ENCODE measurements at places on chromosomes 2 and 18. TPM values are rescaled to one million over a fixed set of nuclear protein-coding genes. Genes with fewer than 3 reads are reported as not detected.

The ANKRD30BL gene
- not detected for total RNA-seq

DNA sequence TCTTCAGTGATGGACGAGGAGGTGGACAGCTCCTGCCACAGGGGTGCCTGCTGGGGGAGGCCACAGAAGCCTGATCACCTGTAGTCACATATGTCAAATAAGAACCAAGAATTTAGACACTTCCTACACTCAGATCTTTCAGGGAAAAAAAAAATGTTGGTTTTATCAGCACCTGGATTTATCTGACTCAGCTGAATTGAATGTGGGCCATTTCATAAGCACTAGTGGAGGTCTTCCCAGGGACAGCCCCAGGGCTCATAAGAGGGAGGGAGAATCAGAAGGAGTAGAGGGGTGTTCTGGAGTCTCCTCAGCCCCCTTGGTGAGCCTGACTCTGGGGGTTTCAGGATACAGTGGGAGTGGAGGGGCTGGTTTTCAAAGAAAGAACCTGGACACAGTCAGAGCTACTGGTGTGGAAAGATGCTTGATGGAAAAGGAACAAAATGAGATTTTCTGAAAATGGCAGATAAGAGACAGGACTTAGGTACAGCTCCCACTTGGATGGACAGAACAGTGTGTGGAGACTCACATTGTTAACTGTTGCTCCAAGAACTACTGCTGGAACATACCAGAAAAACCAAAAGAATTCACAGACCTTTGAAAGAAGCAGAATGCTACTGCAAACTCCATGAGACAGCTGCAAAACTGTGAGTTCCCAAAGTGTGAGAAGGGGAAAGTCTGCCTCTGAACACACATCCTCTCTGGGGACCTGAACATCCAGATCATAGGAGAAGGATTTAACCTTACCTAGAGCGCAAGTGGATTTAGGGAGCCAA is 45.4 kb downstream of the LCT start:
- DNase-seq: no peak

The NLRC4 gene
- 1.5 TPM for total RNA-seq

- DNase-seq: no peak
These were observed 13.4 kb downstream of the NPAS2 start for GRCh38 chr2:100833331-100833730.

- no peak for DNase-seq
These were observed 62.8 kb upstream of the RBM44 start for GRCh38 chr2:237735798-237736197.

GRCh38 chr2:138058427-138058826 is 94.2 kb downstream of the HNMT start:
- DNase-seq: no peak

The ARHGAP15 gene
- total RNA-seq: 26.9 TPM

GRCh38 chr2:14817848-14818247 is 185.3 kb downstream of the LRATD1 start:
- DNase-seq: no peak

- DNase-seq: no peak
These were observed 167.2 kb upstream of the REV1 start for GRCh38 chr2:99656994-99657393.

GRCh38 chr2:159497847-159498246 is 118.5 kb downstream of the BAZ2B start:
- DNase-seq: no peak

DNA sequence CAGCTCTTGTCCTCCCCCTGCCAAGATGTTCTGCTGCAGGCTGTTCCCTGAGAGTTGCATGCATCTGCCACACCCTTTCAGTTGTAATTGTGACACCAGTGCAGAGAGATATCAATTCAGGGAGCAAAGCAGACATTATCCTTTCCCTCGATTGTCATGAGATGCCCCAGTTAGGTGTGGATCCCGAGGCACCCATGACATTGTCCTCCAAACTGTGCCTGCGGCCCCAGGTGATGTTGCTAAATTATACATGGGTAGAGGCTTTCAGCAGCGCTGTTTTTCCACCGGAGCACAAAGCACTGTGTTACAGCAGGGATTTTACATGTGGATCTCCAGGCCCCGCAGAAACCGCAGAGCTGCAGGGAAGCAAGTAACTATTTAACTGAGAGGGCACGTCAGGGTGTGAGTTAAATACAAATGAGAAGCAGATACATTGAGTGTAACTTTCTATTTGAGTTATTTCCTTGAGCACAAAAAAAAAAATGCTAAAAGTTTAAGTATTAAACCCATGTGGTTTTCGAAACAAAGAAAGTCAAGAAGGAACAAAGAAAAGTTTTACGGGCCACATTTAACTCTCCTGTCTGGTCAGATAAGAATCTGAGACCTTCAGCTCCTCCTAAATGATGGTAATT is 90.3 kb upstream of the BCL2L11 start:
- no peak for DNase-seq

The TMEM37 gene
- total RNA-seq: 3.7 TPM

DNA sequence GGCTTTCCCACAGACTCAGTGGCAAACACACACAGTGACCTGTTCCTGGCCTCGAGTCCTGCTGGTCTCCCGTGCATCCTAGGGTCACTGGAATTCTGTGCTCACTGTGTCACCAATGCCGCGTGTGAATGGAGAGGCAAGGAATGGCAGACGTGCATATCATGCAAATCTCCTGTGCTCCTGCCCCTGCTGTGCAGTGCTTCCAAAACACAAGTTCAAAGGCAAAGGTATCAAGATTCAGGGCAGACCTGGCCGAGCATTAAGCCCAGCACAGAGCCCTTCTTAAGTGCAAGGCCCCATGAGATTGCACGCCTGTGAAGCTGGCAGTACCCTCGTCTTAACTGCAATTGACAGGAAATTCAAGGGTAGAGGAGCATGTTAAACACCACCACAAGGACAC is 129.1 kb downstream of the NDUFA10 start:
- DNase-seq: no peak

The ATOH8 gene
- total RNA-seq: 170 TPM

The LHCGR gene
- 0.63 TPM for total RNA-seq

DNA sequence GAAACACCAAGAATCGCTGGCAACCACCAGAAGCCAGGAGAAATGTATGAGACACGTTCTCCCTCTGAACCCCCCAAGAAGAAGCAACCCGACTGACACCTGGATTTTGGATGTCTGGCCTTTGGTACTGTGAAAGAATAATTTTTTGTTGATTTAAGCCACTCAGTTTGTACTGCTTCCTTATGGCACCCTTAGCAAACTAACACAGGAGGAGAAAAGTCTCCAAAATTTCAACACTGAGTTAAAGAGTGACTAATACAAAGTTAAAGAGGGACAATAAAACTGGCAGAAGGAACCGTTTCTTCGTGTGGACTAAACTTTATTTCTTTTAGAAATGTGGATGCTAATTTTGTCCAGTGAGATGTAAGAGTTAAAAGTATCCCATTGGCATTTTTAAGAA is 660.9 kb upstream of the LINC00305 start:
- no peak for DNase-seq

The FAM110C gene
- 0.66 TPM for total RNA-seq

GRCh38 chr2:182182436-182182835 is 196.8 kb downstream of the PPP1R1C start:
- DNase-seq: no peak

GRCh38 chr2:161102770-161103450 is 57.3 kb upstream of the TANK start:
- DNase-seq: no peak

DNA sequence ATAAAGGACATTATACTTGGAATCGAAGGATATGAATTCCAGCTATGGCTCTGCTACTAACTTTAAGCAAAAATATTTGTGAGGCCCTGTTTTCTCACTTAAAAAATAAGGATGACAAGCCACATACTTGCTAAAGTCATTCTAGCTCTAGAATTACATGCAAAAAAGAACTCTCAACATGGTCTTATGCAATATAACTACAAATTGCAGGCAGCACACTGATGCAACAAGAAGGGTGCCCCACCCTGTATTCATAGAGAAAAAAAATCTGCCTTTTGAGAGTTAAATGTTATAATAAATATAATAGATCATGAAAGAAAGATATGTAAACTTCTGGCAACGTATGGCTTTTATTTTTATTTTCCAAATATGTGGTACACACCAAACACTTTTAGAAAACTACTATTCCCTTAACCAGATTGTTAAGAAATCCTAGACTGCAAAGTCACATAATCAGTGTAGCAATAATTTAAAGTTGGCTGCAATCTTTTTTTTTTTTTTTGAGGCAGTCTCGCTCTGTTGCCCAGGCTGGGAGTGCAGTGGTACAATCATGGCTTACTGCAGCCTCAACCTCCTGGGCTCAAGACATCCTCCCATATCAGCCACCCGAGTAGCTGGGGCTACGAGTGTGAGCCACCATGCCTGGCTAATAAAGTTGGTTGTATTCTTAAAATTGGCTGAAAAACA is 40.2 kb upstream of the WDSUB1 start:
- no peak for DNase-seq

GRCh38 chr2:70832386-70832785 is 3.2 kb downstream of the CD207 start:
- DNase-seq: no peak

- no peak for DNase-seq
These were observed 262.8 kb upstream of the UBE2E3 start for GRCh38 chr2:180717588-180717987.

The HAAO gene
- total RNA-seq: 24.1 TPM

Data from tibial nerve (tissue), 4 donors.